ENCODE measurements at places on chromosomes 7 and 10.

GRCh38 chr10:117431160-117431559 is 55.9 kb upstream of the PDZD8 start:
- DNase-seq = no peak

DNA sequence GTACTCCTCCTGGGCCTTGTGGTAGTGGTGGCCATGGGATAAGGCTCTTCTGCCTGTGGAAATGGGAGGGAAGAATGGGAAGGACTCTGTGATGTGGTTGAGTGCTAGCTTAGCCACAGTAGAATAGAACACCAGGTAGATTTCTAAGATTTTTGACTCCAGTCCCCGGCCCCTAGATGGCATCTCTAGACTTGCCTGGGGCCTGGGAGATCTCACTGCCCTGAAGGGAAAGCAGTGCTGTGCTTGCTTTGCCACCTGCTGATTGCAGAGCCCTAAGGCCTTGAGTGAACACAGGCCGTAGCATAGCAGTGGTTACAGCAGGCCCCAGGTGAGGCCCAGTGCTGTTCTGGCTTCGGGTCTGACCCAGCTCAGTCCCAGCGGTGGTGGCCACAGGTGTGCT is 252.0 kb downstream of the TCF7L2 start:
- no peak for DNase-seq

GRCh38 chr7:139821349-139822105 is 7.5 kb upstream of the TBXAS1 start:
- no peak for DNase-seq

- DNase-seq = no peak
Observed at GRCh38 chr10:70672165-70673042, at the start of gene ADAMTS14. ADAMTS14 (plus strand) TSS chr10:70672506; CDS start chr10:70672803, 297 bp downstream.

GRCh38 chr7:107167483-107168232 is 1.1 kb upstream of the HBP1 start:
- no peak for DNase-seq

DNA sequence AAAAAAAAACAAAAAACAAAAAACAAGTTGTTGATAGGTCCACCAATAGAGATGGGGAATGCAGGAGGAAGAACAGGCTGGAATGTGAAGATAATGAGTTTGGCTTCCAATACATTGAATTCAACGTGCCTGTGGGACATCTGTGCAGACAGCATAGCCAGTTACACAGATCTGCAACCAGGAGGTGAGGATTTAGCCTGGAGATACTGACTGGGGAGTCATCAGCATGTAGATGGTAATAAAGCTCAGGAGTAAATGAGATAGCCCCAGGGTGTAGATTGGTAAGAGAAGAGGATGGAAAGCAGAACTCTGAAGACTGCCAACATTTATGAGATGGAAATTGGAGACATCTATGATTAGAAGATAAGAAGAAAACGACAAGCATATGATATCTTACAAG is 4.7 kb upstream of the TRIM8 start:
- no peak for DNase-seq

DNA sequence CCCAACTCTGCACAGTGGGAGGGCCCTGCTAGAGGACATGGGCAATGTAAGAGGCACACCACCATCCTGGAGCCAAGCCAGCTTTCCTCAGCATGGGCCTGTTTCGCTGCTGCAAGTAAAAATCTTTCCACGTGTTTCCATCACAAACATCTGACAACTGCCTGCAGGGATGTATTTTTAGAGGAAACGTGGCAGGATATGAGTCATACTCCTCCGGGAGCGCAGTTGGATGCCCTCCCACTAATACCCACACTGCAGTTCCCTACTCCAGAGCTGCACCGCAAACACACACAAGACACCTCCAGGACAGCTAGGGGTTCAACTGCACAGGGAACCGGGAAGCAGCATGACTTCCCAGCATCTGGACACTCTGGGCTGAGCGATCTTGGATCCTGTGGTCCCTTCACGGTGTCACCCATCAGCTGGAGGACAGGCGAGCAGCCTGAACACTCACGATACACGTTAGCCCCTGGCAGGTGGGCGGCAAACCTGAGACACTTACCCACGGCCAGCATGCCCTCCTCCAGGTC is 26.1 kb downstream of the PLAC9 start:
- no peak for DNase-seq

DNA sequence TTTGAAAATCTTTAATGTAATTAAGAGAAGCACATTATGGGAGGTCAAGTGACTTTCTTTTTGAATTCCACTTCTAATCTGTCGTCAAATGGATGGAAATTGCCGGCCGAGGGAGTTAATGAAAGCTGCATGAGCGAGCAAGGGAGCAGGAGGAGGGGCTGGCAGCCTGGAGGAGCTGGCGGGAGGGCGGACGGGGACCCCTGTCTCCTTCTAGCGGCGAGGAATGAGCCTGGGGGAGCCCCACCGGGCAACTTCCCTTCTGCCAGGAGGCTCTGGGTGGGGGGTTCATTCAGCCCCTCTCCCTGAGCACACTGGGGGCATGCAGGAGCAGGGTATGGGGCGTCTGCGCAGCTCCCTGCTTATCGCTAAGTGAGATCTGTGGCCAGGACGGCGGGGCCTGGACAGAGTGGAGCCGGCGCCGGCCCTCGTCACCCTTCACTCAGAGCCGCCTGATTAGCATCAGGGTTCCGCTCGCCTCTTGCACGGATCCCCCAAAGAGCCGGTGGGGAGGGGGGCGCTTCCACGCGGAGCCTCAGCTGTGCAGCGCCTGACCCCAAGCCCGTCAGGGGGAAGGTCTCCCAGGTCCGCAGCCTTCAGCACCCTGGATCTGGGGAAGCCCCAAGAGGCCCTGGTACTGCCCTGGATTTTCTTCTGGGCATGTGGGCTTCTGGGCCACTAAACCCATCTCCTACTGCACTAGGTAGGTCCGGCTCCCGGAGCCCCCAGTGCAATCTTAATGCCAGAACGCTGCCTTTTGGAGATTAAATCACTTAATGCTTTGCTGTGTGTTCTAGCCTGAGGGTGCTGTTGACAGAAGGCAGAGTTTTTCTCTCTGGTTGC is 680.8 kb downstream of the LRMDA start:
- DNase-seq = no peak

- no peak for DNase-seq
Observed at GRCh38 chr10:5804386-5804785, 8.8 kb downstream of the GDI2 start.

DNA sequence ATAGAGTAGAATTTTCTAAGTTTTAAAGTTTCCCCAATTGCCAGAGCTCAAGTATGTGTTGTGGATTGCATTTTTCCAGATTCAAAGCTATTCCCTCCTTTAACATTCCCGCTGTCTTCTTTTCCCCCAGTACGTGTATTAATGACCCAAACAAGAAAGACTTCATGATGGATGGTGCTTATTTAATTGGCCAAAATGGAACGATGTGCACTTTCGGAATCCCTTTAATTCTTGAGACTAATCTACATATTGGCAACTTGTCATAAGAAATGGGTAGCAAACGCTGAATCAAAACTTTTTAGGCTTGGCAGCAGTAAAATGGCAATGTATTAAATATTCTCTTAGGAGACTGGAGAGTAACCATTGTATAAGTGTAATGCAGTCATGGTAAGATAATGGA is 753.2 kb downstream of the LRMDA start:
- DNase-seq = no peak

DNA sequence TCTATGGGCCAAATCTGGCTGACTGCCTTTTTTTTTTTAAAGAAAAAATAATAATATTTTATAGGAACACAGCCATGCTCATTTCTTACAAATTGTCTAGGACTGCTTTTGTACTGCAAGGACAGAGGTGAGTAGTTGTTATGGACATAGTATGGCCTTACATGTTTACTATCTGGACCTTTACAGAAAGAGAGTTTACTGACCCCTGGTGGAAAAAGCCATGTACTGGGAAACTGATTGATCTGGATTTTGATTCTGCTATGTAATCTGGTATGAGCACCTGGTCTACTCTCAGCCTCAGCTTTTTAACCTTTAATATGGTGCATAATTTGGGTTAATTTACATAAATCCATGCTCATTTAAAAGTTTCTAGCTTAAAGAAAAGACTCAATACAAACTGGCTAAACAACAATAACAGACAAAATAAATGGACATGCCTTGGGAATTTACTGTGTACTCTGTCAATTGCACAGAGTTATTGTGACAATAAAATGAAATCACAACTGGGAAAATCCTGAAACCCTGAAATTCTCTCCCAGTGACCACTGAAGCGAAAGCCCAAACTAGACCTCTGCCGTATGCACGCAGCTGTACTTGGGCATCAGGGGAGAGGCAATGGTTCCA is 260.7 kb downstream of the BMPER start:
- no peak for DNase-seq

- no peak for DNase-seq
Observed at GRCh38 chr10:52436664-52437063, 122.6 kb downstream of the DKK1 start.

DNA sequence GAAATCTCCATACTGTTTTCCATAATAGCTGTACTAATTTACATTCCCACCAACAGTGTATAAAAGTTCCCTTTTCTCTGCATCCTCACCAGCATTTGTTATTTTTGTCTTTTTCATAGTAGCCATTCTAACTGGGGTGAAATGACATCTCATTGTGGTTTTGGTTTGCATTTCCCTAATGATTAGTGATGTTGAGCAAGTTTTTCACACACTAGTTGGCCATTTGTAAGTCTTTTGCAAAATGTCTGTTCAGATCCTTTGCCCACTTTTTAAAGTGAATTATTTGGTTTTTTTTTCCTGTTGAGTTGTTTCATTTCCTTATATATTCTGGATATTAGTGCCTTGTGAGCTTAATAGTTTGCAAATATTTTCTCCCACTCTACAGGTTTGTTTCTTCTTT is 101.0 kb upstream of the NFE2L3 start:
- no peak for DNase-seq

- no peak for DNase-seq
Observed at GRCh38 chr10:14586901-14587300, 187.8 kb downstream of the FAM107B start.

- DNase-seq = no peak
Observed at GRCh38 chr7:35004531-35005095, 32.7 kb downstream of the DPY19L1 start.

GRCh38 chr10:33353853-33354252 is 19.4 kb upstream of the NRP1 start:
- no peak for DNase-seq

DNA sequence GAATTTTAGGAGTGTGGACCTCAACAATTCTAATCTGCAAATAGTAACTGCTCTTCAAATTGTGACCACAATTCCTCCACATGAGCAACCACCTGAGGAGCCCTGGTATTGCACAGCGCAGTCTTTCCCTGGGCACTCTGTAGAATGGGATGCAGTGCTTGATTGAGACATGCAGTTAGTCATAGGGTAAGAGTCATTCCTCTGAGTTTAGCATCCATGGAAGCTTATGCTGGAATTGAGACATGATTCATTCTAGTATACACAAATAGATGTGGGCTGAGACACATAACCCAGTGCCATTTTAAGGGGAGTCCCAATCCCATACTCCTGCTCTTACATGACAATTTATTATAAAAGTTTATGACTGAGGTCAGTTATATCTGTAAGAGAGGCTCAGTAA is 582.3 kb upstream of the CNTNAP2 start:
- DNase-seq = no peak

GRCh38 chr7:28619256-28619655 is 206.9 kb downstream of the CREB5 start:
- no peak for DNase-seq

GRCh38 chr10:110426294-110427181 is 71.2 kb upstream of the DUSP5 start:
- no peak for DNase-seq

GRCh38 chr7:151082141-151083070 is 887 bp downstream of the TMUB1 start:
- DNase-seq = no peak

DNA sequence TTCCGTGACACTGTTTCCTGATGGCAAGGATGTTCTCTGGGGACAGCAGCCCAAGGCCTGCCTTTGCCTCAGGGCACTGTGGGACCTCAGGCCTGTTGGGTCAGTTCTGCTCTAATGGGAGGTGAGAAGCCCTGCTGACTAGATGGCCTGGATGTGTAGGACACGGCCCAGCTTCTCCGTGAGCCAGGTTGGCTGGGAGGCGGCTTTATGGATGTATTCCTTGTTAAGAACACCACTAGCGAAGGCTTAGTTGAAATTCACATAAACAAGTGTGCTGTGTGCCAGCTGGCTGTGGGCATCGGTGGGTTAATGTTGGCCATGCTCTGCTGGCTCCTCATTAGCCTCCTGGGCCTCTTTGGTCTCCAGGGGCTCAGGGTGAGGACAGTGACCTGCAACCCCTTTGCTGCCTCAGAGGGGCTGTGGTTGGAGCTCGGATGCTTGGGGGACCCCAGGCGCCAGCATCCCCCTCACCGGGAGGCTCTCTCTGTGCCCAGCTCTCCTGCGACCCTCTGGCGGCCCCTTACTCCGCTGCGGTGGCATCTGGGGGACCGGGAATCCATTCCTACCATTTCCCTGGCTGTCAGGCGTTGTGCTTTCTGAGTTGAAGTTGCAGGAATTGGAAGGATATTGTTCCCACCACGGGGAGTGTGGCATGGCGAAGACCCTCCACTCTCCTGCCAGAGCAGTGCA is 22.8 kb upstream of the DPYSL4 start:
- no peak for DNase-seq

- no peak for DNase-seq
Observed at GRCh38 chr7:92623544-92623943, 33.4 kb upstream of the FAM133B start.

- DNase-seq = peak; percentile 1
Observed at GRCh38 chr7:139231513-139232376, 708 bp downstream of the UBN2 start.

DNA sequence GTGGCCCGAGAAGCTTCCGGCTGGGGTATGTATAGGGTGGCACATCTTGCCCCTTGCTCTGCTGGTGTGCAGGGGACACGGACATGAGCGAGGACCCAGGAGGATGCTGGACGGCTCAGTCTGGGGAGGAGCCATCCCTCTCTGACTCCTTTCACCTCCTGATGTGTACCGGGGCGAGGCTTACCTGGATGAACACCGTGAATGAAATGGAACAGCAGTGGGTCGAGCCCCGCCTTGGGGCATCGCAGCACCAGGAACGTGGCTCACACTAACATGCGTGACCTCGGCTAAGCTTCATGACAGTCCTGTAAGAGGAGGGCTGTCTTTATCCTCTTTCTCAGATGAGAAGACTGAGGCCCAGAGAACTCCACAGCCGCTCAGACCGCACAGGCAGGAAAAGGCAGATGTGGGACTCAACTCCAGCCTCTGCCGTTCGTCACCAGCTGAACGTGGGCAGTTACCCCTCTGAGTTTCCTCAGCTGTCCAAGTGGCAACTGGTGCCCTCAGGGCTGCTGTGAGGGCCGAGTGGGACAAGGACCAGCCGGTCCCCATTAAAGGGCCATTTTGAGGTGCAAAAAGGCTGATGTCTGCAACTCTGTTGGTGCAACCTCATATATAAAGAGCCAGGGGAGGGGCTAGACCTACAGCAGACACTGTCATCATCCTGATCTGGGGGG is 54.5 kb downstream of the INSIG1 start:
- no peak for DNase-seq

DNA sequence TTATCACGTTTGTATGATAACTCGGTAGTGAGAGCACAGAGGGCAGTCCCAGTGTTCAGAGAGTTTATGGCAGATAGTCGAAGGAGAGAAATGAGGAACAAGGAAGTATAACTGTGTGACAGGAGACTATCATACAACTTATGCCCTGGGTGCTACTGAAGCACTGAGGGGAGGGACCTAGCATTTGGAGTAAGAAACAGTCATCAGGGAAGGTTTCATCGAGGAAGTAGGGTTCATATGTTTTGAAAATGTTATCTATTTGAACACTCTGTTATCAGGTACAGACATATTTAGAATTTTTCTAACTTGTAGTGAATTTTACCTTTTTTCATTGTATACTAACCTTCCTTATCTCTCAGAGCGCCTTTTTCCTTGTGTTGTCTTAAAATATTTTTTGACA is 1214.4 kb upstream of the C7orf33 start:
- DNase-seq = no peak

Measured in stimulated activated CD8-positive, alpha-beta memory T cell treated with anti-CD3 and anti-CD28 coated beads, Interleukin-7, amount 100 ng/mL, for 1 hour (primary cell).